ENCODE measurements at places on chromosomes 3 and 15.

DNA sequence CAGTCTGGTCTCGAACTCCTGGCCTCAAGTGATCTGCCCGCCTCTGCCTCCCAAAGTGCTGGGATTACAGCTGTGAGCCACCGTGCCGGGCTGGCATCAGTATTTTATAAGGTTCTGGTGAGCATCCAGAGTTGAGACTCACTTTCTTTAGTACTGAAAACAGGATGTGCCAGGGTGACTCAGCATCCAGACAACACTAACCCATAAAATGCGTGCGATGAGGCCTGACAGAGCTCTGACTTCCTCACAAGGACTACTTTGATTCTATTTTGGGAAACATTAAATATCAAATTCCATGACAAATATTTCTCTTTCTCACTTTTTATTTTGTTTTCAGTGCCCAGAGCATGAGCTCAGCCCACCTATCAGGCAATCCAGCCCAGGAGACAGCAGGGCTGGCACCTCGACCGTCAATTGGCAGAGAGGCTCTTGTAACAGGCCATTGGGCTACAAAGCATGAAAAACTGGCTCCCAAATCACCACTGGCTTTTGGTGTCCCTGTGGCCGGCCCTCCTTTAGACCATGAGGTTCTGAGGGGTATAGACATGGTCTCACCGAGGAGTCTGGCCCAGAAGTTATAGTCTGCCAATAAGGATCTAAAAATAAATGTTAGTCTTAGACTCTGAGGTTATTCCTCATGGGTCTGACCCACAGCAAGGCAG is 75.0 kb downstream of the FEM1B start:
- DNase-seq, result no peak

DNA sequence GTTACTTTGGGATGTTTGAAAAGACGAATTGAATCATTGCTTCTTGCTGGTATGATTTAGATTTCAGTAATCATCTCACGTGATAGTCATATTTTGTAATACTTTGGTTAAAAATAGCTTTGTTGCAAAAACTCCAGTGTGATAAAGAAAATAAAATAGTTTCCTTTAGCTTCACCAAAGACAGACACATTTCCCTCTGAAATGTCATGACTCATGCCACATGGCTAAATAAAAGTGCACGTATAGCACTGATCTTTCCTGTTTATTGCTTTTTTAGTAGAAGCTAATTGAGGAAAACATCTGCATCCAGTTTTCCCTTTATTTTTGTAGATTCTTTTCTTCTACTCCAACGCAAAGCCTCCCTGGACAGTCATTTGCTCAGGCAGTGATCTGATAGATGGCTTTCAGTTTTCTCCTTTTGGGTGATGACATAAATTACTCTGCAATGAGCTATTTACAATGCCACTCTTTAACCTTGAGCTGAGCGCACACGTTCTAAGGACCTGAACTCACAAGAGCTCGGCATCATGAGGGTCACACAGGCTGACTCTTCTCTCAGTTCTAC is 84.9 kb downstream of the ARNT2 start:
- DNase-seq, result no peak

GRCh38 chr15:62844564-62845240 is 197.8 kb upstream of the TPM1 start:
- DNase-seq, result no peak

DNA sequence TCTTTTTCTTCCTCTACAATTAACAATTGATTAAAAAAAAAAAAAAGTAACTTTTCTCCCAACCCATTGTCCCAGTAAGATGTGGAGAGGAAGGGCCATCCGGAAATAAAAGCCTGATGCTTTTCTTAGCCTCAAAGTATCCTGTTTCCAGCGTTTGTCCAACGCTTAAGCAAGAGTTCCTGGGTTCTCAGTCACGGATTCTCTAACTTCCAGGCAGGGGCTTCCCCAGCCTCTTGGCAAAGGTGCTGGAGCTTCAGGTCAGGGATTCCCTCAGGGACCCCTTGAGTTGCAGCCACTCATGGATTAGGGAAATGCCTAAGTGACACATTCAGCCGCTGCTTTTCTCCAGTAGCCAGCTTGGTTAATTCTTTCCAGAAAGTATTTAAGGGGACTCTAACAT is 22.3 kb upstream of the C2CD4B start:
- no peak for DNase-seq

- no peak for DNase-seq
Observed at GRCh38 chr3:5677555-5677954, 490.0 kb downstream of the EDEM1 start.

GRCh38 chr3:73624821-73625665 is at the start of gene PDZRN3:
TSS of gene PDZRN3 (minus strand) at chr3:73624941.
- no peak for DNase-seq

GRCh38 chr3:10560060-10560861 is 54.9 kb upstream of the ATP2B2 start:
- no peak for DNase-seq

GRCh38 chr15:74240002-74240568 is 4.0 kb downstream of the CCDC33 start:
- DNase-seq, result peak; percentile 97

DNA sequence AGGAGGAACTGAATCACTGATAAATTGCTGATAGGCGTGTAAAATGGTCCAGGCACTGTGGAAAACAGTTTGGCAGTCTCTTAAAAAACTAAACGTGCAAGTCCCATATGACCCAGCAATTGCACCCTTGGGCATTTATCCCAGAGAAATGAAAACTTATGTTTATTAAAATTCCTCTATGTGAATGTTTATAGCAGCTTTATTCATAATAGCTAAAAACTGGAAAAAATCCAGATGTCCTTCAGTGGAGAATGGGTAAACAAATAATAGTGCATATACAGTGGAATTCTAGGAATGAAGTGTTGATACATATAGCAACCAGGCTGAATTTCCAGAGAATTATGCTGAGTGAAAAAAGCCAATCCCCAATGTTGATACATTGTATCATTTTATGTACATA is 482.2 kb upstream of the PDZRN3 start:
- no peak for DNase-seq

DNA sequence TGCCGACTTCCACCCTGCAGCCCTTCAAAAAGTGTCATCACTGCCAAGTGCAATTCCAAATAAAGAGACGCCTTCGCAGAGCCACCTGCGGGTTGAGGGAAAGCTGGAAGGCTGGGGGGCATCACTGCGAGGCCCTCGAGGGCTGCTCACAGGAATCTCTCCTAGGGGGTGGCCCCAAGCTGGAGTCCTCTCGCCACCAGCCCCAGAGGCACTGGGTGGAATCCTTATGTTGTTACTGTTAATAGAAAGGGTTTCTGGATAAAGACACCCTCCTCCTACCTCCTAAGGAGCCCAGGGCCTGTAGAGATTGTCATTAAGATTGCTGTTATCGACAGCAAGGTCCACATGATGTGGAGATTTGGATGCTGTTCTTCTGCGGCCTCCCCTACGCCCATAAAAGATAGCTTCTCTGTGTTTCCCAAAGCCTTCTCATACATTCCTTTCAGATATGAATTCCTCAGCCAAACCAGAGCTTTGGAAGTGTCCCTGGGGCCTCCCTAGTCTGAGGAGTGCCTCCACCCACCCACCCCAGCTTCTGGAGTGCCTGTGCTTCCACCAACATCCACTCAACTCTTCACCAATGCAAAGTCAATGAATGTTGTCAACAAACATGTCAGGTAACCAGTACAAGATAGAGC is 512.7 kb downstream of the SHQ1 start:
- no peak for DNase-seq

DNA sequence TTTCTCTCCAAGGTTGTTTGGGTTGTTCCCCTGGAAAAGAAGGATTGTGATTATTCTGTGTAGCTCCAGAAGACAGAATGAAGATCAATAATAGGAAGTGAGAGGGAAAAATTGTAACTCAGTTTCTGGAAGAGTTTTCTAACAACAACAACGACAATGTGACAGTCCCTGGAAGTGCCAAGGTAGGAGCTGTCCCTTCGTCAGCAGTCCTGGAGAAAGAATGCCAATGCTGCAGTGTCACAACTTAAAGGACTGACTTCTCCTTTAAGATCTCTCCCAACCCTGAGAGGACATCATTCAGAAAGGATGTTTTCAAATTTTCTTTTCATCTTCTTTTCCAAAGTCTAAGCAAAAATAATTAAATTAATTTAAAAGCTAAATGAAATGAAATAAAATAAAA is 136.4 kb upstream of the GAP43 start:
- no peak for DNase-seq

DNA sequence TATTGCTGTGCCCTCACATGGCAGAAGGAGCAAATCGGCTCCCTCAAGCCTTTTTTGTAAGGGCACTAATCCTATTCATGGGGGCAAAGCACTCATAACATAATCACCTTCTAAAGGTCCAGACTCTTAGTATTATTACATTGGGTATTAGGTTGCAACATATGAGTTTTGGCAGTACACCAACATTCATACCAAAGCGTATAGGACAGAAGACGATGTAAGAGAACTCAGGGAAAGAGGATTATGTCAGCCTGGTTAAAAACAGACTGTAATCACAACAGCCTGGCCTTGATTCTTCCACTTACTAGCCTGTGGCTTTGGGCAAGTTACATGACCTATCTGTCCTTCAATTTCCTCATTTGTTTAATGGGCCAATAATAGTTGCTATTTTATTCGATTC is 828.5 kb upstream of the NECTIN3 start:
- DNase-seq, result no peak

DNA sequence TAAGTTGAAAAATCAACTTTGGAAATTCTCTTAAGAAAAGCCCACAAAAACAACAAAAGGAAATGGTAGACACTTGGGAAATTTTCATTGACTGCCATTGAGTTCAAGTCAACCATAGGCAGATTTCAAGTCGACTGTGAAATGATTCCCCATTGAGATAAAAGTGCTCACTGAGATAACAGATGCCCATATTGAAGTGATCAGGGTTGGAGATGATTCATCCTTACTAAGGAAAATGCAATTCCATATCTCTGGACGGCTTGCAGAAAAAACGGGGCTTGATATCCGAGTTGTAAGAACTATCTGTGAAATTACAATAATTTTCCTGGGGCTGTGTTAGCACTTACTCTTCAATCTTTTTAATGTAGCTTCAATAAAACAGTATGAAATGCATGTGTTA is 373.1 kb upstream of the THRB start:
- DNase-seq, result no peak

DNA sequence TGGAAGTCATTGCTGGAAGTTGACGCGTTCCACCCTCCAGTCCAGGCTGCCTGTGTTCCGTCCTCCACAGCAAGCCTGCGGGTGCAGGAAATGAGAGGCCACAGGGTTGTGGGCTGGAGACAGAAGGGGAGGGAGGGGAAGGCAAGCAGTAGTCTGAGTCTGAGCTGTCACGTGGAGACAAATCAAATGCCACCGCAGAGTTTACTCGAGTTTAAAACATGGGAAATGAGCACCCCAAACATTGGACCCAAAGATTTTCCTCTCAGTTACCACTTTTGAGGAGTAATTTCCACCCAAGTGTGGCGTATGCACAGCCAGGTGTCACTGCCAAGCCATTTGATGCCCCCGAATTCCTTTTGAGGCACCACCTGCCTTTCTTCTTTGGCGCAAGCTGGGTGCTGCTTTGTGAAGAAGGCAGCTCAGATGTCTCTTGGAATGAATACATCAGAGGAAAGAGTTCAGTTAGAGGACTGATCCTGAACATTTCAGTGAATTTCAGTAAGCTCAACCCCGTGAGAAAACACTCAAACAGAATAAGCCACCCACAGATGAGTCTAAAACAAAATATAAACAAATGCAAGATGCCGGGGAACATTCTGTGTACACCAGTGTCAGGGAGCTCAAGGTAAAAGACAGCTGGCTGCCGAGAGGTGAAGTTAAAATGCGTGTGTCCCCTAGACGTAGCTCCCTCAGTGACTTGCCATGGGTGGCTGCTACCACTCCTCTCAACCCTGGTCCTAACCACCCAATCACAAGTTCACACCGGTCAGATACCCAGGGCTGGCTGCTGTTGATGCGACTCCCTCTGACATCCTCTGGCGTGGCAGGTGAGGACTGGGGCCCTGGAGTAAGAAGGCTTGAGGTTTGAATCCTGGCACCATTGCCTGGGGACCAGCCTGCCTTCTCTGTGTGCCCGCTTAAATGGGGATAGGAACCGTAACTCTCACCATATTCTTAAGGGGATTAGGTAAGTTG is 203.8 kb downstream of the UACA start:
- no peak for DNase-seq

GRCh38 chr3:47265725-47266428 is 16.7 kb downstream of the KIF9 start:
- DNase-seq, result no peak

- DNase-seq, result no peak
Observed at GRCh38 chr15:87777054-87777561, 479.4 kb downstream of the NTRK3 start.

GRCh38 chr15:69789648-69790393 is 307.9 kb downstream of the TLE3 start:
- DNase-seq, result no peak

DNA sequence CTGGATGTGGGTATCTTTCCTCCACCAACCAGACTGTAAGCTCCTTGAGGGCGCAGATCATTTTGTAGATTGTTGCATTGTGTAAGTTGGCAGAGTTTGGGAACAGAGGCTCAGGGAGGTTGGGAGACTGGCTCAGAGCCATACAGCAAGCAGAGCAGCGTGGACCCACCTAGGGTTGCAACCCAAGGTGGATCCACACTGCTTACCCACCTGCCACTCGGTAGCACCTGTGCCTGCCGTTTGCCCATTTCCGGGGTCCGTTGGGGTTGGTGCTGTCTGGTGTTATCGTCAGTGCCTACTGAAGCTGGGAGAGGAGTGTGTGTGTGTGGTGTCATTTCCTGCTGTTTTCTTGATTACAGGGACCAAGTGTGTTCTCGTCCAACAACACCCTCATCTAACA is 19.0 kb downstream of the SMAD6 start:
- no peak for DNase-seq
